Activated B cell treated with CpG ODN at 0.5 μM for 24 hours (primary cell): ENCODE measurements at places on chromosomes 12 and 14.

GRCh38 chr12:4153343-4153892, 120.1 kb upstream of the CCND2 start:
- DNase-seq: peak; percentile 52

GRCh38 chr14:100772607-100773165, 46.0 kb downstream of the DLK1 start:
- no peak for DNase-seq

GRCh38 chr12:116133149-116133548, 144.3 kb downstream of the MED13L start:
- no peak for DNase-seq

DNA sequence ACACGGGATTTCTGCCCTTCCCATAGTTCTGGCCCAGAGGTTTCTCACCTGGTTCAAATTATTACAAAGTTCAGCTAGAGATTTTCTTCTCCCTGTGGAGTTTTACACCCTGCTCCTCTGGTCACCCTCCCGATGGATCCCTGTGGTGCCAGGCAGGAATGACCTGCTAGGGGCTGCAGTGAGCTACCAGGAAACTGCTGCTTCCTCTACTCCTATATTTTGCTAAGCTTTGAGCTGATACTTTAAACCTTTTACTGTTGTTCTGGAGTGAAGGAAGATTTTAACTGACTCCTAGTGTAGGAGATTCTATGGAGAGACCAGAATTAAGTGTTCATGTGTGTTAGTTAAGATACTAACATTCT, 30.4 kb upstream of the LRIG3 start:
- no peak for DNase-seq

DNA sequence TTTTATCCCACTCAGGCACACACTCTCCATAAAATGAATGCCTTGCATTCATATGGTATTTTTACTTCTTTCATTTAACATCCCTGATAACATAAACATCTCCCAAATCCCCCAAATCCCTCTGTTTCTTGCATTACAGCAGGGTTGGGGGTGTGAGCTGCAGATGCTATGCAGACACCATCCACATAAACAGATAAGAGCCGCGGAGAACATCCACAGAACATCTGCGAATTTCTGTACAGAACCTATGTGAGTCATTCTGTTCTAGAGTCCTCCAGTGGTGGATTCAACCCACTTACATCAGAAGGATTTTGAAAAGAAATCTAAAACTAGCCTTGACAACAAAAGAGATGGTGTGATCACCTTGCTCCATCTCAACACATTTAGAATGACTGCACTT, 20.3 kb downstream of the FBLN5 start:
- no peak for DNase-seq

- DNase-seq: no peak
Observed at GRCh38 chr14:80522936-80523335, 311.6 kb upstream of the DIO2 start.

- DNase-seq: no peak
Observed at GRCh38 chr12:102481705-102482425, 1.5 kb upstream of the IGF1 start.

DNA sequence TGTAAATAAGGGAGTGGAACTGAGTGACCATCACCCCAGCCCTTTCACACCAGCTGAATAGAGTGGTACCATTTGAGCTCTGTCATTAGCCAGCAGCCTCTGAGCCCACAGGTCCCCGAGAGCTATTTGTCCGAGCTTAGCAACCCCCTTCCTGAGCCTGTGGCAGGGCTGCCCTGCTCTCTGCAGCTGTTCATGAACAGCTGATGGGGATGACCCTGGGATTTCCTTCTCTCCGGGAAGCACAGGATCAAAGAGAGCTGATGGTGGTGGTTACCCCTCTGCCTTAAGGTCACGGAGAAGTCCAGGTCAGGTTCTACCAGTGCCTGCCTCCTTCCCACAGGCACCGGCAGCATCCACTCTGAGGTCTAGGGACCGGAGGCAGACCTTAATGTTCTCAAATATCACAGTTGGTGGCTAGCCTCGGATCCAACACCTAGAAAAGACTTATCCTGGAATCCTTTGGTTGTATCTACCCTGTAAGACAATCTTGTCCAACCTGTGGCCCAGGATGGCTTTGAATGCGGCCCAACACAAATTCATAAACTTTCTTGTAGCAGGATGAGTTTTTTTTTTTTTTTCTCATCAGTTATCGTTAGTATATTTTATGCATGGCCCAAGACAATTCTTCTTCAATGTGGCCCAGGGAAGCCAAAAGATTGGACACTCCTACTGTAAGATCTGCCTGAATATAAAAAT, 81.1 kb downstream of the ESRRB start:
- DNase-seq: no peak

DNA sequence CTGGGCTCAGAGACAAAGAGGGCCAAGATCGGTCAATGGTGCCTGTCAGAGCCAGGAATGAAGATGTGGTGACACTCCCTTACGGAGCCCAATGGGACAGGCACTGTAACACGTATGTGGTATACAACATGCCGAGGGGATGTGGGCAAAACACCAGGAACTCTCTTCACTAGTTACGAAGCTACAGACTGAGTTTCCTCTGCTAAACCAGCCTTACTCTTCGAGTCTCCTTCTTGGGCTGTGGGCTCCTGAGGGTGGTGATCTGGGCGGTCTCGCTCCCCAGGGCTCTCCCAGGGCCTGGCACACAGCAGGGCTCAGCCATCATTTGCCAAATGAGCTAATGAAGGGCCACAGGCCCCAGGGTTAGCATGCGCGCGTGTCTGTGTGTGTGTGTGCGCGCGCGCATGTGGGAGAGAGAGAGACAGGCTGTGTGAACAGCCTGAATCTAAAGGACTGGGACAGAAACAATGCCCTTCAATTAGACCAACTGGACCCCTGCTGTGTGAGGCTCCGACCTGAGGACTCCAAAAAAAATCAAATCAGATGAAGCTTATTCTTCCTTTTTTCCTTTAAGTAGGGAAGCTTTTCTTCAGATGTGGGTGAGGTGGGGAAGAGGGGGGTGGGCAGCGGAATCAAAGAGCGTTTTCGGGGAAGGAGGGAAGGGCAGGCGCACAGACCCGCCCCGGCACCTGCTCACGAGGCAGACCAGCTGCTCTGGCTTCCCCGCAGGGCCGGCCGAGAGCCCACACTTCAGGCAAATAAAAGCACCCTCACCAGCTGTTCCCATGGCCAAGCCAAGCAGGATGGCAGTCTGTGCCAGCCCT, 42.5 kb downstream of the CCDC88C start:
- no peak for DNase-seq

DNA sequence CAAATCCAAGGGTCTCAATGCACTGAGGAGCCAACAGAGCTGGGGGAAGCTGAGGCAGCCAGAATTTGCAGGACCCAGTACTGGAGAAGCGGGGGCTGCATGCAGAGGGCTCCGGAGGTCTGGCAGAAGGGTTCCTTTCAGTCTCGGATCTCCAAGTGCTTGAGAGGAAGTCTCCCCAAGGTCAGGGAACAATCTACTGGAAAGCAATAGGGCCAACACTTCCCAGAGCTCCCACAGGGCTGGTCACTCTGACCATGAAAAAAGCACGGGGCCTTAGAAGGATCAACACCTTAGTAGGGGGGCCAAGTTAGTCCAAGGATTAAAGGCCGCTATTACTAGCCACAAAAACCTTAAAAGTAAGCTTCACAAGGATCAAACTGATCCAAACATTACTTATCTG, 31.7 kb downstream of the SPPL3 start:
- no peak for DNase-seq

DNA sequence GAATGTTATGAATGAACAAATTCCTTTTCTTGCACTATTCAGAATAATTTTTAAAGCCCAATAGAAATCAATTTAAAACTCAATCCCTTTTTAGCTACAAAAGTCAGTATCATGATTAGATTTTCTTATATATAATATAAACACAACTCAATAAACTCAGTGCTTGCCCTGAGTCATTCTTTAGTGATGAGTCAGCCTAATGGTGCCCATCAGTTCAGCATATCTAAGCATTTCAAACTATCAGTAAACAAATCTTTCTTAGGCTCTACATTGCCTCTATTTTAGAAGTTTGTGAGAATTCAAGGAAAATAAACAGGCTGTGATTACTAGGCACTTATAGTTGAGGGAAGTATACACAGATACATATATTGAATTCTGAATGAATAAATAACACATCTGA, 179.6 kb downstream of the NELL2 start:
- DNase-seq: no peak

- no peak for DNase-seq
Observed at GRCh38 chr12:53059434-53060063, 9.7 kb downstream of the TNS2 start.

DNA sequence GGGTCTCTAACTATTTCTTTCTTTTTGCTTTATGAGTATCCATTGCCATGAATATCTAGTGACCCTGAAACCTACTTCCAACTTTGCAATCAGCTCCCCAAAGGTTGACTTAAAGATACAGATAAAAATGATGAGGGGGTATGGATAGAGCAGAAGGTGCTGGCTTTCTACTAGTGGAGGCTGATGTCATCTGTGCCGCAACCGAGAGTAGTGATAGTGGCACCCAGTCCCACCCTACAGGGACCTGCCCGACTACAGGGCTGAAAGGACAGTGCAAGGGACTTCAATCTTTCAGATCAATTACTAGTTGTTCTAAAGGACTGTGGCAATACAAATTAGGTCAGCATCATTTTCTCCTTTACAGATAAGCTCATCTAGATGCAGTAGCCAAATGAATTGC, 806.0 kb downstream of the VRK1 start:
- DNase-seq: no peak

DNA sequence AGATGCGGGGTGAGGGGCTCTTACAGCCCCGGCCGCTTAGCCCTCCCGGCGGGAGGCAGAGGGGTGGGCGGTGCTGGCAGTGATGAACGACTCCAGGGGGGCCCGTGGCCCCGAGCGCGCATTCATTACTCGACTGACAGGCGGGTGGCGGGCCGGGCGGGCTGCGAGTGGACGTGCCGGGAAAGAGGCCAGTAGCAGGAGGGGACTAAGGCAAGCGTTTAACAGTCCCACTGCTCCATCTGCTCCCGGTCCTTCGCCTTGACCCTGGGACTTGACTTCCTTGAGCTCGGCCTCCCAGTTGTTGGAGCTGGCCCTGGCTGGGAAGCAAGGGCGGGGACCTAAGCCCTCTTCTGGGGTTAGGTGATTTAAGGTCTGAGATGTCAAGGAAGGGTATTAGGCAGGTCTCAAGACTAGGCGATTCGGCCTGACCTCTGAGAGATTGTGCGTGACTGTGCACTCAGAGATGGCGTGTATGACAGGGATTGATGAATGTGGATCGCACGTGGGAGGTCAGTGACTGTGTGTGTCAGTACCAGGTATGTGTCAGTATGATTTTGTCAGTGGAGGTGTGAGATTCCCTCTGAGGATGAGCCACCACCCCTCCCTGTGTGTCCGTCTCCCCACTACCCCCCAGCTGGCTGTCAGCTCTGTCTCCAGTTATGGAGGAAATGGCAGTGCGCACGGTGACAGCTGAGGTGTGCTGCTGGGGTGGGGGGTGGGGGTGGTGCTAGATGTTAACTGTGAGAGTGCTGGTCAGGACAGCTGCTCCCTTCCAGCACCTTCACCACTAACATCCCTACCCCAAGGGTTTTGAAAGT, 3.6 kb upstream of the DNAJC22 start:
- DNase-seq: no peak

DNA sequence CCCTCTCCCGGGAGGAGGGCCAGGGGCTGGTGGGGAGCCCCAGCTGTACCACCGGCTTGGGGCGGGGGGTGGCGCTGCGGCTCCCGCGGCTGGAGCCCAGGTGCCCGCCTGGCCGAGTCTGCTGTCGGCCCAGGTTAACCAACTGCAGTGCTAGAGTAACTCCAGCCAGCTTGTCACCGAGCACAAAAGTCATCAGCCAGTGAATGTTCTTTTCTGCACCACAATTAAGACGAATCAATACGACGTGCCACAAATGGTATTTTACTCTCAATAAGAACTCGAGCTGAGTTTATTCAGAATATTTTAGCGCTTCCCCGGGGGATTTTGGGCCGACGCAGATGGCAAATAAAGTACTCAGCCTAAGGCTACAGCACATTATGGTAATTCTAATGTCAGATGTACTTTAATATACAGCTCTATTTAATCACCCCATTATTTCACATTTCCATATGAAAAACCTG, 83.2 kb downstream of the BCL11B start:
- DNase-seq: no peak

DNA sequence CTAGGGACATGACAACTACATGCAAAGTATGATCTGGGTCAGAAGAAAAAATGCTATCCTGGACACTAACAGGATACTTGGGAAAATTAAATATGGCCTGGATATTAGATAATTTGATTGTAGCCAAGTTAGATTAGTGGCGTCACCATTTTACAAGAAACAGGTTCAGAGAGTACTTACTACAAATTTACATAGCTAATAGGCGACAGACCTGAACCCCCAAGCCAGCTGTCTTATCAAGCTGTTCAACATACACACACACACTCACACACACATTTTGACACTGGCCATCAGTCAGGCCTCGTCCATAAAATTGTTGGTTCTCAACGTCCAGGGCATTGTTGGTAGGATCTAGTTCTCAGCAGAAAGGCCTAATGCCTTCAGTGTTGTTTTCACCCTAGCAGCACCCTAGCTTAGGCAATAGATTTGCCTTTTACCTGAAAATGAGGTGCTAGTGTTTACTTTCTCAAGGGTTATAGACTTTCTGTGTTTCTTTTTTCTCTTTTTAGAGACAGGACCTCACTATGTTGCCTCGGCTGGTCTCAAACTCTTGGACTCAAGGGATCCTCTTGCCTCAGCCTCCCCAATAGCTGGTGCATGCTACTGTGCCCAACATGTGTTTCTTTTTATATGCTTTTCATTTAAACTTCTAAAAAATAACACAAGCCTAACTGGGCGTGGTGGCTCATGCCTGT, 3.3 kb upstream of the C14orf93 start:
- DNase-seq: no peak

DNA sequence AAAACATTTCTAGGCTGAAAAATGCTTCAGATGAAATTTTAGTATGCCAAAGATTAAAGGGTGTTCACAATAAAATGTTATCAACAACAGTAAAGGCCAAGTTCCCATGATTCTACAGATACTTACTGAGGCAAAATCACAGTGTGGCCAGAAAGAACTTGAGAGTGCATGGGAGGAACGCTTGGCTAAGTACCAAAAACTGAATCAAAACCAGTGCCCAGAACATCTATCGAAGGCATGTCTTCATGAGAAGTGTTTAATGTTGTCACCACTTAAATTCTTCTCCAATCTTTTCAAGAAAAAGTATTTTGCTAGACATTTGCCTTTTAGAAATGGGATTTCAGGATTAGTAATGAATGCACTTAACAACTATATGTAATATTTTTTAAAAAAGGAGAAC, 41.5 kb downstream of the KIF21A start:
- DNase-seq: no peak

DNA sequence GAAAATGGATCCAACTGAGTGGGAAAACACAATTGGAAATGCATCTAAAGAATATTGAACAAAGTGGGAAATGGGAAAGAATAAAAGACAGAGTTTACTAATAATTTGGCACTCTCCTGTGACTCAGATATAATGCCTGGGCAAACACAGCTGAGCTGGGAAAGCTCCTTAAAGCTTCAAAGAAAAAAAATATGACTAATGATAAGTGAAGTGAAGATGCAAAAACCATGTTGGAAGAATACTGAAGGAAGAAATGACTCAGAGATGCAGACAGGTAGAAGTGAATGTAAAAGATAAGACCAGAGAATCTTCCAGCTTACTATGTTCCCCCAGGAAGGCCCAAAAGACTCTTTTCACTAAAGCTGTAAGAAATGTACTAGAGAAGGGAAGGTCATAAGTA, 62.4 kb upstream of the FOXG1 start:
- DNase-seq: no peak

GRCh38 chr12:124036657-124037109, 63.7 kb downstream of the ZNF664 start:
- peak; percentile 21 for DNase-seq

GRCh38 chr14:77607741-77608302, 8.6 kb downstream of the SPTLC2 start:
- DNase-seq: no peak

- no peak for DNase-seq
Observed at GRCh38 chr12:110193196-110193595, 69.0 kb downstream of the IFT81 start.
